ENCODE measurements at places on chromosomes 5 and 9.
A peak's percentile ranks its signal among the peaks of the same experiment; 100 is the strongest.

DNA sequence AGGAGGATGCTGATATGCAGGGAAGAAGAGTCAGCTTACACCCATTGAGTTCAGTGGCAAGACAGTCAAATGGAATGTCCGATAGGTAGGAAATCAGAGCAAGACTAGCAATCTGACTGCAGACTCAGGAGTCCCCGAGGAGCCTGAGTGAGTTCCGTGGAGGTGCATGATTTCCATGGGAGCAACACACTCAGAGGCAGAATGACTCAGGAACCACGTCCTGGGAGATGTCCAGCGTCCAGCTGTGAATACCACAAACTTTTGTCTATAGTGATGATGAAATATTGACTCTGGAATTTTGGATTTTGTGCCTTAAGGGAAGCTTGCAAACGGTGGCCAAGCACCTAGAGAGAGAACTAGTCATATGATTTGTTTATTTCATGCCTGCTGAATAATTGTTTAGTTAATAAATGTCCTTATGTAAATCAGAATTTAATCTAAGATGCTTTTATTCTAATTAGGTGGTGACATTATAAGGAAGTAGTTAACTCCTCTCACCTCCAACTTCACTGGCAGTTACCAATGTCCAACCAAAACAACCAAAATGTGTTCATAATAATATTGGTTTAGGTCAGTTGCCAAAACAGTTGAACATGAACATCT is 100.4 kb downstream of the PDE4D start:
- DNase-seq, result no peak

DNA sequence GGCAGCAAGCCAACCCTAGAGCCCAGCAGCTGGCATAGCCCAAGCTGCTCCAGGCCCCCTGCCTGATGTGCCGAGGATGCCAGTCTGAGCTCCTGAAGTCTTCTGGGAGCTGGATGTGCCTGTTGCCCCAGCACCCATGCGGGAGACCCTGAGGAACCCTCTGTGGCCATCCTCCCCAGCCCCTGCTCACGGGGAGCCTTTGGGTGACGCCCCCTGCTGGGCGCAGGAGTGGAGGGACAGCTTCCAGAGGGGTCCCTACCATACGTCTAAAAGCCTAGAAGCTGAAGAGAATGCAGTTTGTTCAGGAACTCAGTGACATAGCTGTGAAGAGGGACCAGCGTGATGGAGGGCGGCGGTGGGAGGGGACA is 33.1 kb upstream of the MVB12B start:
- no peak for DNase-seq

DNA sequence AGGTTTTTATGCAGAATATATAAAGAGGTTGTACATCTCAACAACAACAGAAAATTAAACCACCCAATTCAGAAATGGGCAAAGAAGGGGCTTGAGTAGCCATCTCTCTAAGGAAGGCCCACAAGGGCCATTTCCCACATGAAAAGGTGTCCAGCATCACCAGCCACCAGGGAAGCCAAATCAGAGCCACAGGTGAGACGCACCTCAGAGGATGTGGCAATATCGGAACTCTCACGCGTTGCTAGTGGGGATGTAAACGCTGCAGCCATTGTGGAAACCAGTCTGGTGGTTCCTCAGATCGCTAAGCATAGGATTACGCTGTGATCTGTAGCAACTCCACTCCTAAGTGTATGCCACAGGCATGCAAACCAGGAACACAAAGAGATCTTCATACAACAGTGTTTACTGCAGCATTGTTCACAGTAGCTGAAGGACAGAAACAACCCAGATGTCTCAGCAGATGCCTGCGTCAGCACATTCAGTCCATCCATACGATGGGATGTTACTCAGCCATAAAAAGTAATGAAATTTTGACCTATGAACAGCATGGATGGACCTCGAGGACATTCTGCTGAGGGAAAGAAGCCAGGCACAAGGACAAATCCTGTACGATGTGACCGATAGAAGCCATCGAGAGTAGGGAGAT is 84.3 kb upstream of the CACNA1B start:
- no peak for DNase-seq

DNA sequence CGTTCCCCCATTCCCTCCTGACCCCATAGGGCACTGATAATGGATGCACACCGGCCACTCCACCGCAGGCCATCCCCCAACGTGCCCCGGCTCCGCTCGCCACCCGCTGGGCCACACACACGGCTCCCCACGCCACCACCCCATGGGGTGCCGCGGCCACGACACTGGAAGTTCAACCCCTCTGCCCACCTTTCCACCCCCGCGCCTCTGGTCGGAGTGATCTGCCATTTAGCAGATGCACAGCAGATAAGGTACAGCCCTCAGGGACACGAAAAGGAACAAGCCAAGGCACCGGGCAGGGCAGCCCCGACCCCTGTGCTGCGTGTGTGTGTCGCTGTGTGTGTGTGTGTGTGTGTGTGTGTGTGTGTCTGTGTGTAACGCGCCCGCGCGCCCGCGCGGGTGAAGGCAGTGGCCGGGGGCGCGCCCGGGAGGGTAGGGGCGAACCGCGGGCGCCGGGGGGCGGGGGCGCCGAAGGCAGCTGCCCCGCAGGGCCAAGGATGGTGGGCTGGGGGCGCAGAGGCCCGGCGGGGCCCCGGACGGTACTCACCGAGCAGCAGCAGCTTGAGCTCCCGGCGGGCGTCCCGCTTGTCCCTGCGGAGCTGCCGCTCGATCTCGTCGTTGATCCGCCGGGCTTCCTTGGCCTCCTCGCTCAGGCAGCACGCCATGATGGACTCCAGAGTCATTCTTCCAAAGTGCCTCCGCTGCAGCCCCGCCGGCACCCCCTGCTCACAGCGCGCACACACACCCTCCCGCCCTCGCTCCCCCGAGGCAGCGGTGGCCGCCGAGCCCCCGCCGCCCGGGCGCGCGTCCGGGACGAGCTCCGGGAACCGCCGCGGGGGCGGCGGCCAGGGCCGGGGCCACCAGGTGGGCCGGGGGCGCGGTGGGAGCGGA is 813 bp downstream of the GNAQ start:
- DNase-seq, result peak; percentile 7

GRCh38 chr5:139453683-139454567 is 8.6 kb downstream of the ECSCR start:
- peak; percentile 34 for DNase-seq

DNA sequence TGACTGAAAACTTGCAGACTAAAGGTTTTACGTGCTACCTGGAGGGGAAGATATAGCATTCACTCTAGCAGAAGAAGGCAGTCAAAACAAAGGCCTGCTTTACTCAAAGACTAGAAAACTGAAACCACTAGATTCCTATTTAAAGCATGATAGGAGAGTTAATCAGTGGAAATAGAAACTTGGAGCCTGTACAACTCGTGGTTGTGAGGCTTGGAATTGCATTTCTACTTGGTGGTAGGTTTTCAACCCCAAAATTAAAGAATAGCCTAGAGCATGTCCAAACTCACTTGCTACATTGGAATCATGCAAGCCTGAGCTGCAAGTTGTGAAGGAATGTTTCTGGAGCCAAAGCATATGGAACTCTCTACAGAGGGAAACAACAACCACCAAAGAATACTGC is 1526.4 kb upstream of the NUDT12 start:
- DNase-seq, result no peak

DNA sequence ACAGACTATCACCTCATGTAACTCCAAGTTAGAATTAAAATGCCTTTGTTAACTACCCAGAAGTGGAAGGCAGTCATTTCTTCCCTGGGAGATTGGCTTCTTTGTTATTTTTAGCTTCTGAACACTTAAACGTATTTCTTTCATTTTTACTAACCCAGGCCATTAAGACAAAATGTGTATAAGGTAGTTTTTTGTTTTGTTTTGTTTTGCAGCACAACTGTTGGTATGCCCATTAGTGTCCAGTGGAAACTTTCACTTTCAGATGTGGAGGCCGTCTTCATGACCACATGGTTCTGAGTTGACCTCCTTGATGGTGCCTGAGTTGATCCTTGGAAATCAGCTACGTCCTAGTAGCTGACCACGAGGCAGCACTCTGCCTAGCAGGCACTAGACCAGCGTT is 264.6 kb upstream of the ZNF608 start:
- no peak for DNase-seq

GRCh38 chr5:135501965-135502364 is 33.8 kb downstream of the NEUROG1 start:
- no peak for DNase-seq

GRCh38 chr9:119802133-119802532 is 432.9 kb upstream of the BRINP1 start:
- DNase-seq, result no peak

DNA sequence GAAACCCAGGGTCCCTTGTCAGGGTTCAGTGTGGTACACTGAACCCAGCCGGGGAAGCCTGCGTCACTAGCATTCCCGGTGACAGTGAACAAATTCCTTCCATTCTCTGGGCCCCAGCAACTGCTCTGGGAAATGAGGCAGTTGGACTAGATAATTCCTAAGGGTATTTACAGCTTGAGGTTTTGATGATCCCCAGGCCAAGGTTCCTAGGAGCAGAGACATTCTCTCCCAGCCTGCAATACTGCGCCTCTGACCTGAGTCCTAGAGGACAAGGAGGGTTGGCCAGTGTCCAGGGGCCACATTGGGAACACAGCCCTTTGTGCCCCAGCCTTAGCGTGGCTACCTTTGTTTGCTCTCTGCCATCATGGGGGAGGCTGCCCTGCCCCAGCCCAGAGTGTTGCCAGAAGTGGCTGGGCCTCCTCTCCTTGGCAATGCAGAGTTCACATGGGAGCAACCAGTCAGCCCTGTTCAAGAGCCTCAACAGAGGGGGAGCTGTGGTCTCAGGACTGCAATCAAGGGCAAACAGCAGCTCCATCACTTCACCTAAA is 178.2 kb downstream of the SEC61B start:
- DNase-seq, result no peak

DNA sequence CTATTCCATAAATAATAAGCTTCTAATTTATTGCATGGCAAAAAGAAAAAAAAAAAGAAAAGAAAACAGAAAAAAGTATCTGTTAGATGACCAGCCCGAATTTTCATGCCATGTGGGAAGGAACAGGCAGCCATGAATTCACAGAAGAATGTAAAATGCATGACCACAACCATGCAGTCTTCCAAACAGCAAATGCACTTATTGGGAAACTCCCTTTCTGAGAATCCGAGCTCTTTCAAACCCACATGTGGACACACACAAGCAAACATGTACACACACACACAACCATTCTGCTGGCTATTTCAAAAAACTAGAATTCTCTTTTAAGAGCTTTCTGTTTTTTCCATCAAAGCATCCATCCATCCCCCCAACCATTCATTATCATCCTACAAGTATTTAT is 236.1 kb downstream of the DNAH5 start:
- no peak for DNase-seq

GRCh38 chr5:136000932-136001331 is 27.9 kb upstream of the TGFBI start:
- no peak for DNase-seq

- no peak for DNase-seq
These were observed 59.2 kb upstream of the TRAF1 start for GRCh38 chr9:120985819-120986222.

- no peak for DNase-seq
These were observed 7.4 kb upstream of the CDC42SE2 start for GRCh38 chr5:131256507-131256823.

DNA sequence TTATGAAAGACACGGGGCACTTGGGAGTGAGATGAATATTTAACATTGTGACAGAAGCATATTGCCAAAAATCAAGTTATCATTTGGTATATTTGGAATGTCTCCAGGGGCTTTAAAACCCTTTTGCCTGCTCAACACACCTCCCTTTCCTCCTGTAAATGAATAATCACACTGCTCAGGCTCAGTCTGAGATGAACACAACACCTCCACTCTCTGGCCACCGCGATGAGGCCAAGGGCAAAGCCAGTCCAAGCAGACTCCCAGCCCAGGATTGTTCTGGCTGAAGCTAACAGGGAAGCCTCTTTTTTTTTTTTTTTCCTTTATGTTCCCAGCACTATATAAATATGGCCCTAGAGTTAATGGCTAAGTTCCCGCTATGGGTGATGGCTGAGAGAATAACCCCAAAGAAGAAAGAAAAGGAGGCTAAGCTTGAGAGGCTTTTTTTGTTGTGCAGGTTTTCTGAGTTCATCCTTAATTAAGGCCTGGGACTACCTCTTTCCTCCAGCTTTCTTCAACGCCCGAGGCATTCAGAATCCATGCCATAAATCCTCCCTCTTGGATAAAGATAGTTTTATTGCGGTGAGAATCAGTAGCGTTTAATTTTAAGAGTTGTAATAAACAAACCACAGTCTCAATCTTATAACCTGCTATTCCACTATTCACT is 10.5 kb upstream of the ERAP1 start:
- DNase-seq, result no peak

- DNase-seq, result no peak
These were observed 830 bp downstream of the PRRC1 start for GRCh38 chr5:127518319-127518621.

DNA sequence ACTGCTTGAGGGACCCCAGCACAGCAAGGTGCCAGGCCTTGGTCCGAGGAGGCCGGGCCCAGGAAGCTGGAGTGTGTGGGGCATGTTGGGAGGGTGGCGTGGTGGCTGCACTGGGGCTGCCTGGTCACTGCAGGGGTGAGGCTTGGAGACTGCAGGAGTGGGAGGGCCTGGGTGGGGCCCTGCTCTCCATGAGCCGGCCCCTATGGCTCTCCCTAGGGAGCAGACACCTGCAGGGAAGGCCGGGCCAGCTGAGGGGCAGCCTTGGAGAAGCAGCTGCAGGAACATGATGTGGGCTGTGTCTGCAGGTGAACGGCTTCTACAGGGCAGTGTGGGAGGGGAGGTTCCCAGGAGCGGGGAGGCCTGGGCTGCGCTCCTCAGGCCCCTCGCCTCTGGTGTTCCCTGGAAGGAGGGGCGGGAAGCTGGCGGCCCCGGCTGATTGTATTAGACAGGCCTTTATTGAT is 41.7 kb upstream of the TMEM250 start:
- DNase-seq, result no peak

GRCh38 chr9:37859043-37859442 is 44.9 kb downstream of the SLC25A51 start:
- DNase-seq, result no peak

- no peak for DNase-seq
These were observed 301.6 kb upstream of the PDE4D start for GRCh38 chr5:60195083-60195482.

DNA sequence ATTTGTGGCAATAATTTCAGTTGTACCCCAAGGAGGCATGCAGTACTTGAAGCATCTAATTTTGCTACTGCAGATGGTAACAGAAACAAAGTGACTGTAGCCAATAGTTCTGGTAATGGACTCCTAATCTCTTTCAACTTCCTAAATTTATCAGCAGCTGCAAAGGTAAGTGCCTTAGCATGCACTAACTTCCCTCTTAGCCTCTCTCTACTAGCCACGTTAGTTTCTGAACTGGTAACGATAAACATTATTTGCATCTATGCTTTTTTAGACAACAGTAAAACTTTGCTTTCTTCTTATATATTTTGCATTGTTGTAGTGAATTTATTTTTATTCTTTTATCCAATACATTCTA is 6.2 kb upstream of the CKS2 start:
- no peak for DNase-seq

All from stimulated activated CD8-positive, alpha-beta memory T cell treated with anti-CD3 and anti-CD28 coated beads, Interleukin-4, amount 100 ng/mL, for 4 hours (primary cell).